ENCODE measurements at places on chromosomes 4 and X. TPM values are rescaled to one million over a fixed set of nuclear protein-coding genes. Genes with fewer than 3 reads are reported as not detected.

GRCh38 chrX:31213941-31214340 is 142.1 kb upstream of the FTHL17 start:
- H3K4me1 ChIP-seq, result no peaks in the 10 kb centered on the region
- no peak overlapping the region for H3K27ac ChIP-seq
- no peaks in the 10 kb centered on the region for H3K36me3 ChIP-seq
- no peak for DNase-seq
- H3K27me3 ChIP-seq, result no peaks in the 10 kb centered on the region
- H3K4me3 ChIP-seq, result no peak overlapping the region

DNA sequence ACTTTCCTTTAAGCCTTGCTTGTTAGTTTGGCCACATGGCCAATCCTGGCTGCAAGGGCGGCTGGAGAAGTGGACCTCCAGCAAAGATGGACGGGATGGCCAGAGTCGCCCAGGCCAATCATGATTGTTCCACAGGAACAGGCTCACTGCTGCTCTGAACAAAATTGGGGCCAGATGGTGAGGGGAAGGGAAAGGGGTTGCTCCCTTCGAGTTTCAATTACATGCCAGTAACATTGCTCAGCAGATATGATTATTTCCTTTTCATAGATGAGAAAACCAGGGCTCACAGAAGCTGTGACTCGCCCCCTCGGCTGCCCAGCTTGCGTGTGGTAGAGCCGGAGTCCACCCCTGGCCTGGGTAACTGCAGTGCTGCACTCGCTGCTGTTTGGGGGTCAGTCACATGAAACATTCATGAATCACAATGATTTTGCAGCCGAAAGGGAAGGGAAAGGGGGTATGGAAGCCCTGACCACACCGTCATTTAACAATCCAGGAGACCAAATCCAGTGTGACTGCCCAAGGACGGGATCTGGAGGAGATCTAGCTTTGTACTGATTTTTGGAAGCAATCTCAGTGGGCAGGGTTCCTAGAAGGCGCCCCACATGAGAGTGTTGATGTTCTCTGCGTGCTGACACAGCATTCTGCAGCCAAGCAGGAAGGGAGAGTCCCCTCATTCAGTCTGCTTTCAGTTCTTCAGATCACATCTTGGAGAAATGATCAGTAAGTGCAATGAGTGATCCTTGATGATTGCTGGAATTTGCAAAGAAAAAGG is 77.3 kb upstream of the MSX1 start:
- no peak overlapping the region for H3K4me3 ChIP-seq
- DNase-seq, result no peak
- H3K27ac ChIP-seq, result no peak overlapping the region
- H3K27me3 ChIP-seq, result no peaks in the 10 kb centered on the region
- H3K36me3 ChIP-seq, result no peaks in the 10 kb centered on the region
- no peaks in the 10 kb centered on the region for H3K4me1 ChIP-seq

DNA sequence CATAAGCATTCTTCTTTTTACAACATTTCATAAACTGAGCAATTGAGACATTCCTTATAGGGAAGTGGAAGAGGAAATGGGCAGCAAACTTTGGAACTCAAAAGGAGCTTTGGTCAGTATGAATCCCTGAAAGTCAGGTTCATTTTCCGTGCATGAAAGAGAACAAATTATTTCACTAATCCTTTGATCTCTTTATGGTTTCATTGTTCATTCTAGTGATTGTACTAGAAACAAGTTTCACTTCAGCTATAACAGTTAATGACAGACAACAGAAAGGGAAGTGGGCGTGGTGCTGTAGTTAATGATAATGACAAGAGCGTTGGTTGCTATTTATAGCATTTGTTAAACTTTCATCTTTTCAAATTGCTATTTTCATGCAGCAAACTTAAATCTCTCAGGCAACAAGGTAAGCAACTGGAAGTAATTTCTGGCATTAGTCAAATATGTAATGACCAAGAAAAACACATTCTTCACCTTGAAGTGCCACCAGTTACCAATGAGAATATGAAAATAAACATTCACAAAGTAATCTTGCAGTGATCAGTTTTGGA is 98.4 kb downstream of the AREG start:
- no peaks in the 10 kb centered on the region for H3K27me3 ChIP-seq
- DNase-seq, result no peak
- H3K4me3 ChIP-seq, result no peak overlapping the region
- no peaks in the 10 kb centered on the region for H3K36me3 ChIP-seq
- no peak overlapping the region for H3K27ac ChIP-seq

- no peak for DNase-seq
- peaks cover 1% of the 10 kb centered on the region for H3K27me3 ChIP-seq
- no peak overlapping the region for H3K27ac ChIP-seq
- no peak overlapping the region for H3K4me3 ChIP-seq
Measured at GRCh38 chr4:146648461-146648783, 9.7 kb downstream of the POU4F2 start.

DNA sequence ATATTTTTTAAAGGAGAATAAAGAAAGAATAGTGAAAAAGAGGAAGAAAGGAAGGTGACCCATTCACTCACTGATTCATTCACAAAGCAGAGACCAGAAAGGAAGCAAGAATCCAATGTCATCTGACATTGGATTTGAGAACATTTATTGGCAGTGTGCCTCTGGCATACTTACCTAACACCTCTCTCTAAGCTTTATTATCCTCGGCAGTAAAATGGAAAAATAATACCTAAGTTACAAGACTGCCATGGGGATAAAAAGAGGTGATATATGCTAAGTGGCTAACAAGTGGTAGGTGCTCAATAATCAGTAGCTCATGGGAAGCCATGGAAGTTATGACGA is 41.6 kb upstream of the PPARGC1A start:
- no peaks in the 10 kb centered on the region for H3K27me3 ChIP-seq
- H3K27ac ChIP-seq, result no peak overlapping the region
- no peaks in the 10 kb centered on the region for H3K36me3 ChIP-seq

DNA sequence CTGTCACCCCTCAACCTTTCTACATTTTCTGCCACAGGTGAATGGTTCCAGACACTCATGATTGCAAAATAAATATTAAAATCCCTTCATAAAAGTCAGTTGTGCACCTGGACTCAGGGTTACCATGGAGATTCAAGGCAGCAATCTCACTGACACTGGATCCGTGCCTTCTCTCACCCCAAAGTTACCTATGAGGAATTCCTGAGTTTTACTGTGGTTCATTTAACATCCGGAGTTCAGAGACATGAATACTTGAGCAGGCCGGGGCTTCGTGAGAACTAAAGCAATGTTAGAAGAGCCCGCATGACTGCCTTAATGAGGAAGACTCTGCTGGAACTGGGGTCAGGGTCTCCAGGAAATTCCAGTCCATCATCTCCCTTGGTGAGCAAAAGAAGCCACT is 12.5 kb upstream of the CLNK start:
- no peak for DNase-seq
- H3K4me3 ChIP-seq, result no peak overlapping the region
- H3K4me1 ChIP-seq, result no peaks in the 10 kb centered on the region
- H3K36me3 ChIP-seq, result no peaks in the 10 kb centered on the region
- no peaks in the 10 kb centered on the region for H3K27me3 ChIP-seq

P2RY10 gene
- total RNA-seq, result 1.1 TPM
